ENCODE measurements at places on chromosomes 7 and 10.

DNA sequence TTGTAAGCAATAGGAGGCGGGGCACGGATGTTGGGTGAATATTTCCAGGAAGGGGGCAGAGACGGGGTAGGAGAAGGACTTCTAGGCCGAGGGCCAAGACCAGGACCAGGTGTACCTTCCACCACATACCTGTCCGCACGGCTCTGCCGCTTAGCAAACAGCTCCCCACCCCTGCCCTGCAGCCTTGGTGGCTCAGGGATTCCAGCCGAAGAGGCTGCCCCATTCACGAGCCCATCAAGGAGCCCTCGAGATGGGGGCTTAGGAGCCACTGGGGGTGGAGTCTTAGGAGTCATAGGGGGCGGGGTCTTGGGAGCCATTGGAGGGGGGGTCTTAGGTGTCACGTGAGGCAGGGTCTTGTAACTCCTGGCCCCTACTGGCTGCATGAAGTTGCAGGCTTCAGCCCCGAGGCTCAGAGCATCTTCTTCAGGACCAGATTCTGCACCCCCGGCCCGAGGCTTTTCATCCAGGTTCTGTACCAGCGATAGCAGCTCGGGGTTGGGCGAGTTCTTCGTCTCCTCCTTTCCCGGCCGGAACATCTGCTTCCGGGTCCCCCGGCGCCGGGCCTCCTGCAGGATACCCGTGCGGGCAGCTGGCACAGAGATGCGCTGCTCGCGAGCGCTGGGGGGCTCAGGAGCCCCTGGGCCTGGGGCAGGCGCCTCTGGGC, 6.1 kb upstream of the MYOZ1 start:
- DNase-seq, result no peak

GRCh38 chr7:28432105-28432504, 19.8 kb downstream of the CREB5 start:
- DNase-seq, result no peak

- no peak for DNase-seq
These were observed 83.4 kb upstream of the KCND2 start for GRCh38 chr7:120189623-120190022.

DNA sequence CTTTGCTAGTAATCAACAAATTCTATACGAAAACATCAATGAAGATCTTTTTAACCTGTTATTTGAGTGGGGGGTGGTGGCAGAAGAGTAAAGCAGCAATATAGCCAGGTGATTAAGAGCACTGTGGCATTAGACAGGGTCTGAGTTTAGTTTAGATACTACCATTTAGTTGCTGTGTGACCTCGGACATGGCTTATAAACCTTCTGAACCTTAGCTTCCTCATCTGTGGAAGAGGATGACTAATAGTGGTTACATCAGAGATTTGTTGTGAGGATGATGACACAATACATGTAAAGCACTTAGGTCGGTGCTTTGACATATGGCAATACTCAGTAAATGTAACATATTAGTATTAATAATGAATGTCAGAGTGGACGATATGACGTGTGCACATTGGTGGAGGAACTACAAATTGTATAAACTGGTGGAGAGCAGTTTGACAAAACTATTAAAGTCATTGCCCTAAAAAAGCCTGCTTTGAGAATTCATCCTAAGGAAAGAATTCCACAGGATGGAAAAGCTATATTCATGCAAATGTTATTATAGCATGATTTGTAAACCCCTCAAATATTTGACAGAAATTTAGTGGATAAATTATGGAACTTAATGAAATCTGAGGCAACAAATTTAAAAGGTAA, 24.3 kb downstream of the SPAG6 start:
- no peak for DNase-seq

DNA sequence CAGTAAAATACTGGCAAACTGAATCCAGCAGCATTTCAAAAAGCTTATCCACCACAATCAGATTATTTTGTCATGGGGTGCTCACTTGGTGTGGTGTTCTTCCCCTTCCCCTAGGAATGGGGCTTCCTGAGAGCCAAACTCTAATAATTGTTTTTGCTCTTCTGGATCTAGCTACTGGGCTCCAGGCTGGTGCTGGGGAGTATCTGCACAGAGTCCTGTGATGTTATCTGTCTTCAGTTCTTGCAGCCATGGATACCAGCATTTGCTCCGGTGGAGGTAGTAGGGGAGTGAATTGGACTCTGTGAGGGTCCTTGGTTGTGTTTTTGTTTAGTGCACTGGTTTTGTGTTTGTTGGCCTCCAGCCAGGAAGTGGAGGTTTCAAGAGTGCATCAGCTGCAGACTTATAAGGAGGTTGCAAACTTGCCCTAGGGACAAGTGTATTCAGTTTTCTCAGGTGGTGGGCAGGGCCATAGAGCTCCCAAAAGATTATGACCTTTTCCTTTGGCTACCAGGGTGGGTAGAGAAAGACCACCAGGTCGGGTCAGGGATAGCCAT, 308.5 kb upstream of the MAGI2 start:
- no peak for DNase-seq

- DNase-seq, result no peak
These were observed 55.3 kb downstream of the DENND2A start for GRCh38 chr7:140585333-140585732.

GRCh38 chr7:45073031-45073785, 15.6 kb downstream of the NACAD start:
- DNase-seq, result no peak

DNA sequence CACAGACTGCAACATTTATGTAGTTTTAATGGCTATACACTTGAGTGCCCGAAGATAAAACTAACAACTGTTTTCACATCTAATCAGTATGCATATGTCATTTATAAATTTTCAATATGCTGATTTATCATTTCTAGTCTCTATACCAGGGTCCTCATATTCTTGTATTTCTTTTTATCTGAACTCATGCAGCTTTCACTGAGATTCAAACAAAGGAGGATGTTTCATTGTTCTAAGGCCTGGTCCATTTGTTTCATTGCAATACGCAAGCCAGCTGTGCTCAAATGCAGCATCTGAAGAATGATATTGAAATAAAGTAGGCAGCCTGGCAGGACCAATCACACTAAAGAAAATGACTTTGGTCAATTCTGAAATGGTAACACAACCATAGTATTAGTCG, 31.7 kb downstream of the MAGI2 start:
- no peak for DNase-seq

- DNase-seq, result no peak
These were observed 108.9 kb upstream of the AMPH start for GRCh38 chr7:38740041-38740440.

- no peak for DNase-seq
These were observed 61.3 kb downstream of the XPNPEP1 start for GRCh38 chr10:109862041-109862440.

GRCh38 chr7:32560075-32560474, 64.8 kb downstream of the AVL9 start:
- no peak for DNase-seq

DNA sequence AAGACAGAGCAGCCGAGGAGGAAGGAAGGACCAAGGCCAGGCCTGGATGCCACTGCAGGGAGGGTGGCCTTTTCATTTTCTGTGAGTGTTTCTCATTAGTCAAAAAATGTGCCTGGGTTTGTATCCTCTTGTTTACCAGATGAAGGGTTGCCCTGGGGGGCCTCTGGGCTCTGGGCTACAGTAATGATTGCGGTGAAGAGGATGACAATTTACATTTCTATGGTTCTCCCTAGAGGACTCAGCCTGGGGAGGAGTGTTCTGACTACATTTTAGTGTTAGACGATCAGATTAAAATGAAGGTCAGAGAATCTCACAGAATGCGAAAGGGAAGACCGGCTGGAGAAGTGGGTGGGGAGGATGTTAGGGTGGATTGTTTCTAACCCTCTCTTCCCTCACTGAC, 108.0 kb upstream of the KMT2C start:
- DNase-seq, result no peak

DNA sequence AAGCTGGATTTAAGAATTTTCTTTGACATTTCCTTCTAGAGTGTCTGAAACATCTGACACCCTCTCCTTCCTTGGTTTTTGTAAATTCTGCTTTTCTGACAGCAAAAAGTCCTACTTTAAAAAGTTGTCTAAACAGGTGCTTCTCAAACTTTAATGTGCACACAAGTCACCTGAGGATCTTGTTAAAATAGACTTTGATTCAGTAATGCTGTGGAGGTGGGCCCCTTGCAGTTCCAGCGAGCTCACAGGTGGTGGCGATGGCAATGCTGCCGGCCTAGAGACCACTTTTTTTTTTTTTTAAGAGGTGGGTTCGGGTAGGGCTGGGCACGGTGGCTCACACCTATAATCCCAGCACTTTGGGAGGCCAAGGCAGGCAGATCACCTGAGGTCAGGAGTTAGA, 77.1 kb downstream of the ABCC2 start:
- DNase-seq, result no peak

GRCh38 chr7:124937076-124937475, 7.5 kb upstream of the POT1 start:
- no peak for DNase-seq

- DNase-seq, result no peak
These were observed 3.8 kb downstream of the NFE2L3 start for GRCh38 chr7:26155531-26156375.

DNA sequence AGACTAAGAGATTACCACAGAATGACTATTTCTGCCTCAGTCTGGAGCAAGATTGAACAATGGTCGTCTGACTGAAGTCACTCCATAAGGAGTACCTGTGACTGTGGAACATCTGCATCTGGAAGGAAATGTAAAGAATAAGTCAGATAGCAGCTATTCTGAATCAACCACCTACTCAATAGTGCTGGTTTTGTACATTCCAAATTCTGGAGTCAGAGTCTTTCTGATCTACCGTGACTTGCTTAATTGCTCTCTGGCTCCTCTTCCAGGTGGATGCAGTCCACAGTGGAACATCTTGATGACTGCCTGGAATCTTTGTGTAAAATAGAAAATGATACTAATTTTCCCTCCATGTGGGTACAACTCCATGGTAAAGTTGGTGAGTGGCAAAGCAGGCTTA, 156.3 kb upstream of the SEMA3C start:
- no peak for DNase-seq

DNA sequence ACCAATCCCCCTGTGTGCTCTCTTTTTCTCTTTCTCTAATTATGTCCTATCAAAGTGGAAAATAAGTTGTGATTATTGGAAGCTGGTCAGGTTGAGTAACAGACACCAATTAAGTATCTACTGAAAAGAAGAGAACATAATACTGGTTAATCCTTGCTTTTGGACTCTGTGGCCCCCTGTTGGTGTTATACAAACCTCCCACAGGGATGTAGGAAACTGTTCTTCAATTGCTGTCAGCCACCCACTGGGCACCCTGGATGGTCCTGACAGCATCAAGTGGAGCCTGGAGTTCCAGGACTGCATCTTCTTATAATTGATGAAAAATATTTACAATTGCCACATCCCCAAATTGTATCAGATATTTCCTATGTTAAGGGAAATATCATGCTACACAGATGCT, 939.7 kb downstream of the KCNMA1 start:
- no peak for DNase-seq

DNA sequence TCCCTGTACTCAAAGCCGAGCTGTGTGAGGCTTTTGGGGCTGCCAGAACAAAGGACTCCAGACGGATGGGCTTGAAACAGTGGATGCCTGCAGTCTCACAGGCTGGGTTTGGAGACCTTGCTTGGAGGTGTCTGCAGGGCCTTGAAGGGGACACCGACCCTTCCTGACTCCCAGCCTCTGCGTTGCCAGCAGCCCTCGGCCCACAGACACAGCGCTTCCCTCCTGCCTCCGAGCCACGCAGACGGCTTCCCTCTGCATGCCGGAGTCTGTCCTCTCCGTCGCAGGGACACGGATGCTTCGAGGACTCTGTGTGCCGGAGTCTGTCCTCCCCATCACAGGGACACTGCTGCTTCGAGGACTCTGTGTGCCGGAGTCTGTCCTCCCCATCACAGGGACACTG, 524.7 kb downstream of the DNAJB6 start:
- DNase-seq, result no peak

- DNase-seq, result no peak
These were observed 41.1 kb upstream of the FAM204A start for GRCh38 chr10:118383063-118383689.

DNA sequence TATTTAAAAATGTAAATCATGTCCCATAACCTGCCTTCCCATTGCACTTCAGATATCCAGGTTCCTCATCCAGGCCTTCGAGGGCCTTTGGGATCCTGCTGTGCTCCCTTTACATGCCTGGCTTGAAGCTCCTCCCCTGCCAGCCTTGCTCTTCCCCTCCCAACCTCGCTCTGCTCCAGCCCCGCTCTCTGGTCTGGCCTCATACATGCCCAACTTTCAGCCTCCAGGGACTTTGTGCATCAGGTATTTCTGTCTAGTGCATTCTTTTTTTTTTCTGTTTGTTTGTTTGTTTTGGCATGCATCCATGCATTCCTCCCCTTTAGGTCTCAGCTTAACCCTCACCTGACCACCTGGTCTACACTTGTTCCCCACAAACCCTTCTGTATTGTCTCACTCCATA, 160.3 kb downstream of the SNX10 start:
- no peak for DNase-seq

DNA sequence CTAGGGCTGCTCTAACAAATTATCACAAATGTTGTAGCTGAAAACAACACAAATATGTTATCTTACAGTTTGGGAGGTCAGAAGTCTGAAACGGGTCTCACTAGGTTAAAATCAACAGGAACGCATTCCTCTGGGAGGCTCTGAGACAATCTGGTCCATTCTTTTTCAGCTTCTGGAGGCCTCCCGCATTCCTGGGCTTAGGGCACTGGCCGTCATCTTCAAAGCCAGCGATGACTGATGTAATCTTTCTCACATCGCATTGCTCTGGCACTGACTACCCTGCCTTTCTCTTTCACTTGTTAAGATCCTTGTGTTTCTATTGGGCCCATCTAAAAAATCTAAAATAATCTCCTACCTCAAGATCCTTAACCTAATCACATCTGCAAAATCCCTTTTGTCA, 1071.5 kb upstream of the C7orf33 start:
- DNase-seq, result no peak

- DNase-seq, result no peak
These were observed 38.8 kb downstream of the EPC1 start for GRCh38 chr10:32308027-32308603.

DNA sequence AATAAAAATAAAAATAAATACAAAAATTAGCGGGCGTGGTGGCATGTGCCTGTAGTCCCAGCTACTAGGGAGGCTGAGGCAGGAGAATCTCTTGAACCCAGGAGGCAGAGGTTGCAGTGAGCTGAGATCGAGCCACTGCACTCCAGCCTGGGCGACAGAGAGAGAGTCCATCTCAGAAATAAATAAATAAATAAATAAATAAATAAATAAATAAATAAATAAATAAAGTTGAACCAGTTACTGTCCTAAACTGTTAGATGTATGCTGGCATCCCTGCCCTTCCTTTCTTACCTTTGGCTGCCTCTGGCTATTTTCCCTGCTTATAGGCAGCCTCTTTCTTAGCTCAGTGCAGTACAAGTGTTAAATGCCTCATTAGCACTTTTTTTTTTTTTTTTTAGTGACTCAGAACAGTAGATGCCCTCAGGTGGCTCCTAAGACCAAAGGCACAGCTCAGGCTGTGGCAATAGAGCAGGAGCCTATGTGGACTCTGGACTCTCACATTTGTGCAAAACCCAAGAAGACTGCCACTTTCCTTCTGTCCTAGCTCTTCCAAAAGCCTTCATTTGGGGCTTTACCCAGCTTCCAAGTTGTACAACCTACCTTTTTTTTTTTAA, 30.6 kb upstream of the CABCOCO1 start:
- no peak for DNase-seq

- no peak for DNase-seq
These were observed 15.6 kb upstream of the KMT2C start for GRCh38 chr7:152451356-152451755.

- DNase-seq, result no peak
These were observed 44.8 kb upstream of the PHYHIPL start for GRCh38 chr10:59131666-59132065.
